ENCODE measurements at places on chromosomes 3 and 15.

GRCh38 chr3:102079809-102080197 is 230.5 kb downstream of the NFKBIZ start:
- no peak for DNase-seq

DNA sequence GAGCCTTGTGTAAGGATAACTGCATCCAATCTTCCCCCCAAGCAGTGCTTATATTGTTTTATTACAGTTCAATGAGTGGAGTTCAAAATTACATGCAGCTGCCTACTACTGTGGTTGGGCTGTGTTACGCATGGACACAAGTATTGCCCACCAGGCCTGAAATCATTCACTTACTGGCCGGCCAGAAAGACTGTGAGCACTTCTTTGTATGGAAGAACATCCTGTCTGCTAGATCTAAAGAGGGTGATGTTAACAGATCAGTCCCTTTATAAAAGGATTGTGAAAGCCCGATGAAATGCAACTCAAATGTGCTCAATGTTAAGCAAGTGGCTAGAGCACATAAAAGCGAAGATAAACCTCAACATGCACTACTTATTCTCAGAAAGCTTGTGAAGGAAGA is 132.5 kb downstream of the FOXP1 start:
- DNase-seq = no peak

- DNase-seq = no peak
Measured at GRCh38 chr3:62143843-62144450, 229.4 kb downstream of the FEZF2 start.

GRCh38 chr3:144032531-144033239 is 61.1 kb downstream of the DIPK2A start:
- no peak for DNase-seq

GRCh38 chr3:53616971-53617892 is 122.8 kb downstream of the CACNA1D start:
- no peak for DNase-seq

DNA sequence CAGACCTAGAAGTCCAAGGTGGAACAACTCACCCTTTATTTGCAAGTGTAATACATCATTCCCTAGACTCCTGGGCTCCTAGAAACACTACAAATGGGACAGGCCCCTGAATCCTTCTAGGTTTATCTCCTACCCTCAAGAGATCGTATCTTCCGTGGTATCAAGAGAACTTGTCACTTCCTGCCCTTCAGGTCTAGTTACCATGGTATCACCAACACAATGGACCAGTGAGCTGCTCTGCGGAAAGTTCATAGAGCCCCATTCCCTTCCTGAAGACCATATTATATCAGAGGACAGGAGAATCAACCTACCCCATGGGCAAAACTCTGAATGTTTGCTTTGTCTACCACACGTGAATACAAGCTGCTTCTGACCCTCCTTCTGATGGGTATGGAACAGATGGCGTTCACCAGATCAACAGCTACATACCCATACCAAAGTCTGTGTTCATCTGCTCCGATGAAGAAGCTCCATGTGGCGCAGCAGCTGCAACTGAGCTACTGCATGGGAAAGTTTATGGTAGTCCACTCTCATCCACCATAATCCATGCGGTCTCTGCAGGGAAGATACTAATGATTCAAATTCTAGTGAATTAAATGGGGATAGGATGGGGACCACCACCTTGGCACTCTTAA is 84.6 kb upstream of the KLF13 start:
- no peak for DNase-seq

DNA sequence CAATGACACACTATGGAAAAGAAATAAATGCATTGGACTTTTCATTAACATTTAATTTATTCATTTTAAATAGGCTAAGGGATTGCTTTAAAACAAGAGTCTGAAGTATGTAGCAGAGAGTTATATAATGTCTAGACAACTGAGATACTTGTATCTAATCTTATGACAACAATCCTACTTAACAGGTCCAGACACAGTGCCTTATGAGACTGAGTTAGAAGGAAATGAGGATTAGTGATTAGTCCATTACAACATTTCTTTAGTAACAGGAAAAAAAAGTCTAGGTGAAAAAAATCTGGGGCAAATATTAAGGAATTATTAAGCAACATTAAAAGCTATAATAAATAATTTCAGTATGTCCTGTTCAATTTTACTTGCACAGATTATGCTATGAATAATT is 140.6 kb downstream of the MEIS2 start:
- no peak for DNase-seq

DNA sequence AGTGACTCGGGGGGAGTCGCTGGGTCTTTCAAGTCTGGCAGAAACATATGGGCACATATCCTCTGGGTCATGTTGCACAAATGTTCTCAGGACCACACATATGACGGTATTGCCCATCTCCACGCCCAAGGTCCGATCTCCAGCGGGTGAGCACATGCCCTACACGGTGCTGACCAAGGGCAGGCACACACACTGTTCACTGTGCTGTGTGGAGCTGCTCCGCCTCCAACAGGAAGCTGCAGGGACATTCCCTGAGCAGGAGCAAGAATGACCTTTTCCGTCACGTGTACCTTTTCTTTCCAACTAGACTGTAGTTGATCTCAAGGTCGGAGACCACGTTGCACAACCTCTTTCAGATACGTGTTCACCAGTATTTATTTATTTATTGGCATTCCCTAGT is 41.7 kb upstream of the B3GNT5 start:
- DNase-seq = no peak

GRCh38 chr15:68834346-68834745 is 13.7 kb upstream of the ANP32A start:
- DNase-seq = no peak

- DNase-seq = no peak
Measured at GRCh38 chr15:87193481-87193880, 1063.1 kb downstream of the NTRK3 start.

- peak; percentile 96 for DNase-seq
Measured at GRCh38 chr15:78988361-78988911, 43.6 kb upstream of the CTSH start.

- DNase-seq = no peak
Measured at GRCh38 chr3:6679510-6679909, 181.4 kb upstream of the GRM7 start.

DNA sequence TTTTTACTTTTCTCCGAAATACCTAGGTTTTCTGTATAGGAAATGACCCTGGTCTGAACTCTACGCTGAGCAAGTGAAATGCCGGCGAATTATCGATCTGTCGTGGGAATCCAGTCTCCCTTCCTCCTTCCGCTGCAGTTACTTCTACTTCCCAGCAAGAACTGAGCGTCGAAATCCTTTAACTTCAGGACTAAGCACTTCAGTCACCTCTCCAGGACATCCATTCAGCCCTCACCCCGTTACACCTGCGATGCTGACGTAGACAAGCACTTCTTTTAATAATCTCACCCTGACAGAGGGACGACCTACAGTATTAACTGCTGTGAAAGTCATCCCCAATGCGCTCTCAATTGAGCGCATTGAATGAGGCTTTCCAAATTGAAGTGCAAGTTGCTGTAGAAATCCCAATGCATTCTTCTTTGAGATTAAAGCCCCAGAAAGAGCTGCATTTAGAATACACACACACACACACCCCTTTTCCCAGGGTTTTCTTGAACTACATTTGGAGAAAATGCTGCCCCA is 1.3 kb downstream of the TOP2B start:
- no peak for DNase-seq

- DNase-seq = no peak
Measured at GRCh38 chr15:35669432-35670045, 123.6 kb upstream of the DPH6 start.

GRCh38 chr3:11602239-11602840 is 41.4 kb downstream of the VGLL4 start:
- no peak for DNase-seq

Measured in non-pigmented ciliary epithelial cell (primary cell).